GDM1 (cell line): ENCODE measurements at places on chromosomes 3 and 15.

DNA sequence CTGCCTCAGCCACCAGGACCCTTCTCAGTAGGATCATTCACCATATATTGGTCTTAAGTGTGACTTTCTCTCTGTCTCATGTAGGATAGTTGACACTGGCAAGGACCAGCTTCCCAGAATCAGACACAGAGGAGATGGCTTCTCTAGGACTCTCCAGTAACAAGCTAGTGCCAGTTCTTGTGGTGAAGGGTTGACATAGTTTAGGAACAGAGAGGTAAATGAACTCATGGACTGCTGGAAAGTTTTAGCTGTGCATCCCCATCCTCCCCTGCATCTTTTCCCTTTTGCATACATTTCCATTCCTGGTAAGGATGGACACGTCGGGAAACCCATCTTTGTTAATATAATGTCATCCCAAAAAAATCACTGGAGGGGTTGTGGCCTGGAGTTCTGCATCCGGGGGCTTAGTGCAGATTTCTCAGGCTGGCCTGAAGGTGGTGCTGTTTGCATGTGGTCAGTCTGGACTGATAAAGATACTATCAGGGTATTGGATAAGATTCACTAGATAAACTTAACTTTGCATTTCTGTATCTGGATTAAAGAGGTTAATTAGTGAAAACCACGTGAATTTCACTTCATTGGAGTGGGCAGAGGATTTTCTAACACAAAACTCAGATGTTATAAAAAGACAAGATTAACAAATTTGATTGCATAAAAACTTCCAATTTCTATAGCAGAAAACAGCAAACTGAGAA is 110.8 kb downstream of the TBC1D2B start:
- no peak for DNase-seq

DNA sequence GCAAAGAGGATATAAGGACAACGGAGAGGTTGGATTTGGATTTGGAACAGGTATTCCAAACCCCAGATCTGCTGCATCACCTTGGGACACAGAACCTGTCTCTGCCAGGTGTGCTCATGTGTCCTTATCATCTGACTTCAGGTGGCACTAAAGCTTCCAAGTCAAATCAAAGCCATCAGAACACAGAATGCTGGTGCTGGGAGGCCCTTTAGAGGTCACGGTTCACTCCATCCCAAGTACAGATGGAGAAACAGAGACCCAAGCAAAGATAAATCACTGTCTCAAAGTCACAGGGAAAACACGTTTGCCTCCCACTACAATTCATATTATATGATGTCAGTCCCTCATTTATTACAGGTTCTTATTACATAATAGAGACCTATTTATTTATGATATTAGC is 72.8 kb downstream of the HES1 start:
- DNase-seq: no peak

DNA sequence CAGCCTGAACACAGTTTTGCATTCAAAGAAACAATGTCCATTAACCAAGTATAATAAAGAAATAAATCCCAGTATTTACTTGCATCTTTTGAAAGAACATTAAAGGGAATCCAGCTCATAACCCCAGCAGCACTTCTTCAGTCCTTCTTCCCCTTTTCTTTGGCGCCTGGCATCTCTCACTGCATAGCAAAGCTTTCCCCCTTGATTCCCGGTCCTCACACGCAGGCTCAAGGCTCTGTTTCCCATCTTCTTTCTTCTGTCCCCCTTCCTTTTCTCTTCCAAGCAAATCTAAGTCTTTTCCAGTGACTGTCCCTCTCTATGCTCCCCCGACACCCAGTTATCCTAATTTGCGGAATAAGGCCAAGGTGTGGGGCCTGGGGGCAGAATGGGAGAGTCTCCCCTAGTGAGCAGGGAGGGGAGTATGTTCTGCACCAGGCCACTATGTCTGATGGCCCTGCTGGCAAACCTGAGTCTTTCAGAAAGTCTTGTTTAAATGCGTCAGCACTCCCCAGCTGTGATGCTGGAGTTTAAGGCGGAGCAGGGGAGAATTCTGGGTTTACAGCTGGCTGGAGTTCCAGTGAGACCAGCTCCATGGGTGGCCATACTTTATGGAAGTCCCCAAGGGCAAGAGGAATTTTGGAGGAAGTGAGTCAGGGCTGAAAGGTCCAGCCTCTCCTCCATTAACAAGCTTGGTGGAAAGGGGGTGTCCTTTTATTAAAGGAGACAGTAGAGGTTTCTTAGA is 42.1 kb downstream of the GOLGA6A start:
- DNase-seq: no peak

- DNase-seq: no peak
These were observed 50.2 kb downstream of the SOX2 start for GRCh38 chr3:181761906-181762305.

DNA sequence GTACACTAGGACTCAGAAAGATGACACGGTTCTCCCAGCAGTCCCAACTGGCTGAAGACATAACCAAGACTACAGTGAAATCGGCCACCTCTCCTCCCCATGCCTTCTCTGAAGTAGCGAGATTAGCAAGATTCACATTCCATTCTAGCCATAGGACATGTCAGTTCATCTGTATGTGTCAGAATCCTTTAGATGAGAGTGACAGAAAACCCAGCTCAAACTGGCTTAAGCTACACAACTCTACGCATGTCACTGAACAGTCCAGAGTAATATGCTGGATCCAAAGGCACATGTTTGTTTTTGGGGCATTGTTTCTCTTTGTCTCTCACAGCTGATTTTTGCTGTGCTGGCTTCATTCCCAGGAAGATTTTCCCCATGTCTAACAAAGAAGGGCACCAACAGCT is 75.8 kb downstream of the RARB start:
- no peak for DNase-seq

GRCh38 chr15:37106490-37107001 is 6.2 kb upstream of the MEIS2 start:
- DNase-seq: no peak

GRCh38 chr3:107560166-107560565 is 37.4 kb downstream of the BBX start:
- no peak for DNase-seq

- no peak for DNase-seq
These were observed 5.5 kb downstream of the CPLX3 start for GRCh38 chr15:74831813-74832495.

GRCh38 chr3:55668359-55668758 is 181.3 kb upstream of the WNT5A start:
- DNase-seq: no peak

DNA sequence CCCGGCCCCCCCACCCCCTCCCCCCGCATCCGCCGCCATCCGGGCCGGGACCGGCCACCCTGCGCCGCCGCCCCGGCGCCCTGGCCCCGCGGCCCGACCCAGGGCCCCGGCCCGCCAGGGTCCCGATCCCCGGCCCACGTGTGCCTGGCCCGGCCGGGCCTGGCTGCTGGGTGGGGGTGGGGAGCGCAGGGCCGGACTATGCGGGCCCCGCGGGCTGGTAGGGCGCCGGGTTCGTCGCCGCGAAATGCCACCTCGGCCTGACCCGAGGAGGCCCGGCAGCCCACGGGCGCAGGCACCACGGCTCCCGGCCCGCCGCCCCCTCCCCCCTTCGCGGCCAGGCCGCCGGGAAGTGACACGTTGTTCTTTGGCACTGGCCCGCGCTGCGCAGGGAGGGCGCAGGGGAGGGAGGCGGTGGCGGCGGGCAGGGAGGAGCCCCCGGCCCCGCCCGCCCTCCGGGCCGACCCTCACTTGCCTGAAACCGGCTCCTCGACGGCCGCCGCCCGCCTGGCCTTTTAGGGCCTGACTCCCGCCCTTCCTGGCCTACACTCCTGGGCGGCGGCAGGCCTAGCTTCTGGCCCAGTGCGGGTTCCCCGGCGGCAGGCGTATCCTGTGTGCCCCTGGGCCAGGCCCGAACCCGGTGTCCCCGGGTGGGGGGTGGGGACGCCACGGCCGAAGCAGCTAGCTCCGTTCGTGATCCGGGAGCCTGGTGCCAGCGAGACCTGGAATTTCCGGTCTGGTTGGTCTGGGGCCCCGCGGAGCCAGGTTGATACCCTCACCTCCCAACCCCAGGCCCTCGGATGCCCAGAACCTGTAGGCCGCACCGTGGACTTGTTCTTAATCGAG is 515 bp downstream of the EIF4G1 start:
- DNase-seq: peak; percentile 48

GRCh38 chr3:177711637-177712036 is 514.4 kb upstream of the TBL1XR1 start:
- no peak for DNase-seq

GRCh38 chr3:111465081-111465670 is 76.8 kb upstream of the CD96 start:
- DNase-seq: no peak
